ENCODE measurements at places on chromosomes 2 and 18. TPM values are rescaled to one million over a fixed set of nuclear protein-coding genes. Genes with fewer than 3 reads are reported as not detected.

DNA sequence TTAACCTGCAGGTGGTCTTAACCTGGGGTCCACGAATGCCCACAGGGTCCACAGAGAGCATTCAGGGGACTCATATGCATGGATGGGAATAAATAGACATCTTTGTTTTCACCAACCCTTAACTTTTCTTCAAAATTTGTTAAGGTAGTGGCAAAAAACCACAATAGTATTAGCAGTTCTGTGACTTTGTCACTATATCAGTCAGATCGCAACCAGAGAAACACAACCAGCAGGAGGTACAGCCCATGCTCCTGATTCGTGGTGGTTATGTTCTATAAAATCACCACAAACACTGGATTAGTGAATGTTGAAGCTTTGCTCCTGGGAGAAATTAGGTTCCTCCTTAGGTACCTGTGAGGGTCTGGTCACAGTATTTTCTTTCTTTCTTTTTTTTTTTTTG is 31.6 kb downstream of the B3GNT7 start:
- DNase-seq: no peak

GRCh38 chr2:68860111-68860510 is 11.1 kb downstream of the BMP10 start:
- DNase-seq: no peak

DNA sequence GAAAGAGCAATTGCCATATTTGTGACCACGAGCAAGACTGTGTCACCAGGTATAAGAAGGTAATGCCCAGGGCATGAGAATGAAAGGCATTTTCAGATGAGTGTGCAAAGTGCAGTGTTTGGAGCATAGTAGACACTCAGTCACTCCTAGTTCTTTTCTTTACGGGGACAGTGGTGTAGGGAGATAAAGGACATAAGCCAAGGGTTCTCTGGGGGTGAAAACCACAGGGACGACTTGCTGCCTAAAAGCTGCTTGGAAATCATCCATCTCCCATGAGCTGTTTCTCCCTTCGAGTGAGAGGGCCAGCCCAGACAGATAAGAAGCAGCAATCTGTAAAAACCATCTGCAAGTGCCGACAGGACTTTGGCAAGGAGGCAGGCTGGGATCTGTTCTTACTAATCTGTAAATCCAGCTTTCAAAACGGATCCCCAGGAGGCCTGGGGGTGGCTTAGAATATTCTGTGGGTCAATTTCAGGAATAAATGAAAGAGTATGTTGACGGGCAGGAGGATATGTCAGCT is 221.6 kb downstream of the LPIN1 start:
- DNase-seq: no peak

DNA sequence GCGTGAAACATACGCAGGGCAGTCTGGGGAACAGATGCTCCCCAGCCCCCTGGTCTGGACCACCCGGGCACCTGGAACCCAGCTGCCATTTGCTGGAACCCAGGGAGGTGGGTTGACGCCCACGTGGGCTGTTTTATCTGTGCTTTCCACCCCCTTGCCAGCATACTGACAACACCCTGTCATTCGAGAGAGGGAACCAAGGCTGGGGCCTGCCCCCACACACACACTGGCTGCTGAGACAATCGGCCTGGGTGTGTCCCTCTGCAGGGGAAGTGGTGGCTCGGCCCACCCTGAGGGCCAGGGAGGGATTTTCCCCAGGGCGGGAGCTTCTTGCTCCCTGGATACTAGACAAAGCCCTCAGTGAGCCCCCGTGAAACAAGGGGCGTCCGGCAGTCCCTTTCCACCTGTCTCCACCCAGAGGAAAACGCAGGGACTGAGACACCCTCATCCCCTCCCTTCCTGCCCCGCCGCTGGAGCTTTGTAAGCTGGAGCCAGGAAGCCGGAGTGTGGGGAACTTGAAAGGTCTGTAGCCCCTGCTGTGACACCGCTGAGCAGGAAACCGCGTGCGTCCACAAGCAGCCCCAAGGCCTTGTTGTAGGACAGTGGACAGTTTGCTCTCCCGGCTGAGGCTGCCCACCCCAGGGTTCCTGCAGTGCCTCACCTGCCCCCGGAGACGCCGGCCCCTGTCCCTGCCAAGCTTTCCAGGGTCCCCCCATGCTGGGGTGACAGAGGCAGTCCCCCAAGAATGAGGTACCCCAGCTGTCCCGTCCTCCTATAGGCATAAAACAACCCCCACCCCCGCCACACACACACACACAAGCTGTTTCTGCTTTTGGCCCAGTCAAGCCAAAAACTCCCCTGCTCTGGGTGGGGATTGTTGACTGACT is 14.1 kb upstream of the KLF11 start:
- no peak for DNase-seq

DNA sequence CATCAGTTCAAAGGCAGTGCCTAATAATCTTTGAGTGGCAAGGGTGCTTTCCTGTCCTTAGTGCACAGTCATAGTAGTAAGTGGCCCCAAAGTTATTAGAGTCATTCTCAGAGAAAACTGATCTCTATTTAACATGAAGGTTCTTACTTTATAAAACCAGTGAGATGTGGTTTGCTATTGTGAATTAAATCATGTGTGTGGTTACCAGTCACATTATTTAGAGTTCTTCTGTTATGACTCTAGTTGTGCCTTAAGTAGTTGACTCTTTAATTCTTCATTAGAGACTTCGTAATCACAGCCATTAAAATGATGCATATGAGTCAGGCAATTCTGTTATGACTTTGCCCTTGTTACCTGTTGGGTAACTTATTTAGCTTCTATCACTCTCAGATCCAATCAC is 1392.9 kb upstream of the ACVR2A start:
- no peak for DNase-seq

GRCh38 chr2:160174322-160174721 is 25.8 kb downstream of the ITGB6 start:
- DNase-seq: no peak

DNA sequence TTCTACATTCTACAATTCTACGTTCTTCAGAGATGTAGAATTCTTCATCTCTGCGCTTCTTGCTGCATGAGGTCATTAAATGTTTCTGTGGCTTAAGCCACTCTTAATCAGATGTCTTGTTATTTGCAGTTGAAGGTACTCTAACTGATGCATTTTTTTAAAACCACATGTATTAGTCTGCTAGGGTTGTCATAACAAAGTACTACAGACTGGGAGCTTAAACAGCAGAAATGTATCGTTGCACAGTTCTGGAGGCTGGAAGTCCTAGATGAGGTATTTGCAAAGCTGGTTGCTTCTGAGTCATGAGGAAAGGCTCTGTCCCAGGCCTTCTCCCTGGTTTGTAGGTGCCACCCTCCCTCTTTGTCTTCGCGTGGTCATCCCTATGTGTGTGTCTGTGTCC is 176.3 kb upstream of the GLI2 start:
- peak; percentile 98 for DNase-seq

DNA sequence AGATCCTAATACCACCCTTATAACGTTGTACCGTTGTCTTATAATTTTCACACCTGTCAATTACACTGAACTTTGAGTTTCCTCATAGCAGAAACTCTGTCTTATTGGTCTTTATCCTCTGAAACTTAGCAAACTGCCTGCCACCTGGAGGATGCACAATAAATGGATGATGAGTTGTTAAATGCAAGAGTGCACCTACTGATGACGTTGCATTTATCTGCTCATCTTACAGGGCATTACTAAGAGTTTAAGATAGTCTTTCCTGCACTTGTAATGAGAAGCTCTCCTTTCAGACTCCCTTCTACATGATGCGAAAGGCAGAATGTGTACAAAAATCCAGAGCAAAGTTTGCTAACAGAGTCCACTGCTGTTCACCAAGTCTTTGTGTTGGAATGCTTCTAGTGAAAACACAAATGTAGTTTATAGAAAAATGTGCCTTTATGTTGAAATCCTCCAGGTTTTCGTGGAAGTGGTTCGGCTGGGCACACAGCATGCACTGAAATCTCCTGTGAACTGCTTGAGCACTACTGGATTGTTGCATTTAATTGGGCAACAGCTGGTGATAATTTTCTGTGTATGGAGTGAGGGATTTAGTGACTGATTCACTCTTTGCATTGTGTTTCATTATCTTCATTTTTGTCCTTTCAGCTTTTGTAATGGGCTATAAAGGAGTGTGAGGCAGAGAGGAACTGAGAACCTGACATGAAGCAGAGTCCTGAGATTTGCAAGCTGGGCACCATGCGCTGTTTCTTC is 665.8 kb upstream of the ID2 start:
- DNase-seq: no peak

GRCh38 chr2:227406177-227407031 is 18.7 kb upstream of the SCYGR1 start:
- peak; percentile 86 for DNase-seq

DNA sequence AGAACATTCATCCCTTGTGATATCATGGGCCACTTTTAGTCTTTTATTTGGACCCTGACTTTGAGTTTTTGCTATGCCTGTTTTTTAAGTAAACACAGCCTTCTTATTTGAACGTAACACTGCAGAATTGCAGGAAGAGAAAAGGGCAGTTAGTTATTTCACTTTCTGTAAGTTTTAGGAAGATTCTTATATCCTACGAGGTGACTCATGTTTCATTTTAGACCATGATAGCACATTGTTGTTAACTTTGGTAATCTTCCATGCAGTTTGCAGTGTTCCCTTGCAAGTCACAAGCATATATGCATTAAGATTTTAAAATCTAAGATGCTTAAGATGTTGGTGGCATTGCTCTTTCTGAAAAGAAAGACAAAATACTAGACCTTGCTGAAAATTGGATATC is 128.6 kb upstream of the EPC2 start:
- DNase-seq: no peak

The FMNL2 gene
- polyA plus RNA-seq: 5.1 TPM

Measured in BJ (cell line).